Stimulated activated CD4-positive, alpha-beta T cell treated with anti-CD3 and anti-CD28 coated beads, Interleukin-4, amount 100 ng/mL, for 24 hours (primary cell): ENCODE measurements at places on chromosomes 16 and 17.
A peak's percentile ranks its signal among the peaks of the same experiment; 100 is the strongest.

DNA sequence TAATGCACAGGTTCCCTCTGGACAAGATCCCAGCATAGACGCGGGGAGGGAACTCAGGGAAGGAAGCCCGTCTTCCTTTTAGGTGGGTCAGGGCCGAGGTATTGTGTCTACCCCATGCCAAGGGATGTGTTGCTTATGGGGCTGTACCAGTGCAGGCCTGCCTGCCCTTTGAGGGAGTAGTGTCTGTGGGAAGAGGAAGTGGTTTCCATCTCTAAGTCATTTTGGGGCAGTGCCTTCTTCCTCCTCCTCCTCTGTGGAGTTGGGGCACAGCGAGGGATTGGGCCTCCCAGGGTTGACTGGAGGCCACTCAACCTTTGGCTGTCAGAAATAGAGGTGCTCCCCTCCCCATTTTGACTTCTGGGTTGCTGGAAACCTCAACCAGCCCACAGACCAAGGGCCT, 26.5 kb downstream of the GJD3 start:
- no peak for DNase-seq

GRCh38 chr16:9843424-9844018, 338.7 kb downstream of the GRIN2A start:
- DNase-seq, result no peak

DNA sequence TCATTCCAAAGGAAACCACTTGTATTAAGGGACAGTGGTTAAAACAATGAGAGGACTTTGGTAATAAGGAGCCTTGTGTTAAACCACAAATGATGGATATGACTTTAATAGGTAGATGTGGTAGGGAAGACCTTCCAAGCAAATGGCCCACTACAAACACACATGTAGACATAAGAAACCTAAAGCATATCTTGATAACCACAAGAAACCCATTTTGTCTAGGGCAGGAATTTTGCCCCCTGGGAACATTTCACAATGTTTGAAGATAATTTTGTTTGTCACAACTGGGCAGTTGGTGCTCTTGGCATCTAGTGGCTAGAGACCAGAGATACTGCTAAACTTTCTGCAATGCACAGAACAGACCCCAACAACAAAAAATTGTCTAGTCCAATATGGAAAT, 25.8 kb downstream of the KCNJ2 start:
- no peak for DNase-seq

DNA sequence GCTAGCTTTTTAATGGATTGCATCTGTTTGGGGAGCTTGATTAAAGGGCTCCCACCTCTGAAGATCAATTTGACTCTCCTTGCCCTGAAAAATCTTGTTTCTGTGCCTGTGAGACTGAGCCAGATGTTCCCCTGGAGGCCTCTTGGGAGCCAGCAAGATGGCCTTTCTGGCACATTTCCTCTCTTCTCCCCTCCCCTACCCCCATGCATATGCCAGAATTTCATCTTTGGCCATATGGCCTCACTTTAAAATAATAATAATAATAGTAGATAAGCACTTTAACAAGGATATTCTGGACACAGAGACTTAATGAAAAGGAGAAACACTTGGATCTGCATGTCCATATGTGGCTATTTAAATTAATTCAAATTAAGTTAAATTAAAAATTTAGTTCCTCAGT, 144.1 kb upstream of the CES5A start:
- no peak for DNase-seq

GRCh38 chr17:39235555-39236449, 10.1 kb upstream of the STAC2 start:
- DNase-seq, result peak; percentile 46

GRCh38 chr16:23435500-23435899, 17.5 kb downstream of the COG7 start:
- DNase-seq, result peak; percentile 68

DNA sequence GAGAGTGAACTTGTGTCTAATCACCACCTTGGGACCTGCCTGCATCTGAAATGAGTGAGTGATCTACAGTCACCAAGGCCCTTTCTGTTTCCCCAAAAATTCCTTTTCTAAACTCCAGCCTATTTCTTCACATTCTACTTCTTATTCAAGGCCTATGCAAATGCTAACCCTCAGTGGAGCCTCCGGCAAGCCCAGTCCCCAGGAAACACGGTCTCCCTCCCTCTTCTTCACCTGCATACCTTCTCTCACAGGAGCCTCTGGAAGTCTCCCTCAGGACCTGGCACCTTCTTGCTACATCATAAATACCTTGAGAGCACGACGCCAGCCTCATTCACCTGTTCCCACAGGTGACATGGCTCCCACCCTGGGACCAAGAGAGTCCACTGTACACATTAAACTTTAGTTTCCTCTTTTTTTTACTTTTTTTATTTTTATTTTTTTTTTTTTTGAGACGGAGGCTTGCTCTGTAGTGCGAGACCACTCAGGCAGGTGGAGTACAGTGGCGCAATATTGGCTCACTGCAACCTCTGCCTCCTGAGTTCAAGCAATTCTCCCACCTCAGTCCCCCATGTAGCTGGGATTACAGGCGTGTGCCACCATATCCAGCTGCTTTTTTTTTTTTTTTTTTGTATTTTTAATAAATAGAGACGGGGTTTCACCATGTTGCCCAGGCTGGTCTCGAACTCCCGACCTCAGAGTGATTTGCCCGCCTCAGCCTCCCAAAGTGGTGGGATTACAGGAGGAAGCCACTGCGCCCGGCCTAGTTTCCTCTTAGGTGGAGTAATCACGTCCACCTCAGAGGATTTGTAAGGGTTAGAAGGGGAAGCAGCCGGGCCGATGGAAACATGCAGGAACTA, 97.3 kb downstream of the ANKRD11 start:
- no peak for DNase-seq

DNA sequence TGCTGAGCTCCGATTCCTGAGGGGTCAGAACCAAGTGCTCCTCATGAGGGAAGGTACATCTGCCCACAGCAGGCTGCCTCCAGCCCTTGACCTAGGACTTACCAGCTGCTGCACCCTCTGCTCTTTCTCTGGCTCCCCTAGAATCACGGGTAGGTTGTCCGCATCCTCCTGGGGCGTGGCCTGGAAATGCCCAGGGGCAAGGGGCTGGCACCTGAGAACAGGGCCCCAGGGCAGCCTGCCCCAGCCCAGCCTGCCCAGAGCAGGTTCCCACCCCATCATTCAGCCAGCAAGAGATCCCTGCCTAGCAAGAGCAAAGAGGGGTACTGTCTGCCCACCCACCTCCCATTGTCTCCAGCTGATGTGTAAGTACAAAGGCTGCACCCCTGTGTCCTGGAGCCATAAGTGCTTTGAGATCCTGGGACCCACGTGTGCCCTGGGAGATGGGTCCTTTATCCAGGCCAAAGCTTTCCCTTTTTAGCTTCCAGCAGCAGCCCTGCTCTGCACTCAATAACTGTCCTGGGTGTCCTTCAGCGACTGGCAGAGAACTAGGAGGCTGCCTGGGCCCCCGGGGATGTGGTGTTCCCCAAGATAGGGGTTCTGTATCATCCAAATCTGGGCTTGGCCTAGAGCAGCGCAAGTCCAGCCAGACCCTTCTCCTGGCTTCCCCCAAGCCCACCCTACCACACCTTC, 5.1 kb downstream of the TSPOAP1 start:
- no peak for DNase-seq

- DNase-seq, result no peak
These were observed 191.2 kb downstream of the MSI2 start for GRCh38 chr17:57447357-57447989.

- DNase-seq, result no peak
These were observed 81.2 kb downstream of the USP22 start for GRCh38 chr17:20961586-20961985.

GRCh38 chr17:58339755-58340404, 11.3 kb upstream of the TSPOAP1 start:
- peak; percentile 37 for DNase-seq

GRCh38 chr16:5478036-5478435, 380.4 kb upstream of the EEF2KMT start:
- no peak for DNase-seq

GRCh38 chr16:427250-427649, 1.8 kb downstream of the RAB11FIP3 start:
- DNase-seq, result no peak

- DNase-seq, result no peak
These were observed 3.1 kb upstream of the BAIAP2 start for GRCh38 chr17:81031566-81032550.

GRCh38 chr17:29505836-29506235, 61.0 kb downstream of the ABHD15 start:
- DNase-seq, result no peak

DNA sequence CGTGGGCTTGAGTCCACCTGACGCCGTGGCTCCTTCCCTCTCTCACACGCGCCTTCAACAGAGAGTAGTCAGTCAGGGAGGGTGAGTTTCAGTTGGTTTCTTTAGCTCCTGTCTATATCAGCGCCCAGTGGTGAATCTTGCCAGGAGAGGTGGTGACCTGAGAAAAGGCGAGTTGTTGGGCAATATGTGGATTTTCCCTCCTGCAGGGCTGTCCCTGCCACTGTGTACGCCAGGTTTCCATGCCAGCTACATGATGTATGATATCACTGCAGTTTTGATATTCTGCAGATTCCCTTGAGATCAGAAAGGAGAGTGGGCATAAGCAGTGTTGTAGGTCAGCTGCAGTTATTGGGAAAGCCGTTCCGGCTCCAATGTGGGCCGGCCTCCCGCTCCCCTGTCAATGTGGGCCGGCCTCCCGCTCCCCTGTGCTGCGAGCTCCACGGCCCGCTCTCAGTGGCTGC, 31.4 kb downstream of the BANP start:
- DNase-seq, result no peak
